ENCODE measurements at places on chromosomes 3 and 15. TPM values are rescaled to one million over a fixed set of nuclear protein-coding genes. Genes with fewer than 3 reads are reported as not detected.

DNA sequence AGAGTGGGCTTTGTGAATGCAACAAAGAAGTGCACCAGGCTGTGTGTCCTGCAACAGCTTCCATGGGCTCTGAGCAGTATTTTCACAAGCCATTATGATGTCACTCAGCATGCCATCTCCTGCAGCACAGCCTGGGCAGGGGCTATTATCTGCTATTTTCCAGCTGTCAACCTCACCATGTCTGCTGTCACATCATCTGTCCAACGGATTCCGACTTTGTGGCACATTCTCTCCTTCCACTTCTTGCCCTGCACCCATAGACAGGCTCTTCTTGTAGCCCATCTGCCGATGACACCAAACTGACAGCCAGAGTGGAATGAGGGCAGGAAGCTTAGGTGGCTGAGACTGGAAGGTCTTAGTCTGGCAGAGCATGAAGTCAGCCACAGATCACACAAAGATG lies 691.9 kb downstream of the NTRK3 start:
- no peak overlapping the region for H3K27ac ChIP-seq
- H3K4me1 ChIP-seq, result no peaks in the 10 kb centered on the region
- DNase-seq, result no peak
- H3K4me3 ChIP-seq, result no peak overlapping the region
- no peaks in the 10 kb centered on the region for H3K27me3 ChIP-seq
- no peaks in the 10 kb centered on the region for H3K36me3 ChIP-seq

GRCh38 chr15:83379579-83379959 lies 67.6 kb upstream of the SH3GL3 start:
- no peak overlapping the region for H3K4me3 ChIP-seq
- H3K27me3 ChIP-seq, result no peaks in the 10 kb centered on the region
- H3K27ac ChIP-seq, result no peak overlapping the region
- no peaks in the 10 kb centered on the region for H3K4me1 ChIP-seq
- H3K36me3 ChIP-seq, result no peaks in the 10 kb centered on the region

DNA sequence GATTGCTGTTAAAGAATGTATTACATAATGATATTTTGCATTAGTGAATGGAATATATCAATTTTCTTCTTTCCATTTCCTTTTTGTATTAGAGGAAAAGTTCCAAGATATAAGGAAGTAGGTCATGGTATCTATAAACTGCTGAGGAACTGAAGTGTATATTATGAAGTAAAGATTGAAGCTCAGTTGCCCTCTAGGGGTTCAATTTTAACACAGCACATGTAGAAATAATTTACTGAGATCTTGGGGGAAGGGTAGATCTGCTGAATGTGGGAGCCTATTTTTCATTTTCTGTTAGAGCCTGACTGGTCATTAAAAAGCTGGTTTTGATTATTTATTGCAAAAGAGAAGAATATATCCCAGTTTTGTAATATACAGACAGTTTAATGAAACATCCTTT lies 45.2 kb downstream of the CMC1 start:
- H3K27ac ChIP-seq, result no peak overlapping the region
- no peaks in the 10 kb centered on the region for H3K36me3 ChIP-seq

DNA sequence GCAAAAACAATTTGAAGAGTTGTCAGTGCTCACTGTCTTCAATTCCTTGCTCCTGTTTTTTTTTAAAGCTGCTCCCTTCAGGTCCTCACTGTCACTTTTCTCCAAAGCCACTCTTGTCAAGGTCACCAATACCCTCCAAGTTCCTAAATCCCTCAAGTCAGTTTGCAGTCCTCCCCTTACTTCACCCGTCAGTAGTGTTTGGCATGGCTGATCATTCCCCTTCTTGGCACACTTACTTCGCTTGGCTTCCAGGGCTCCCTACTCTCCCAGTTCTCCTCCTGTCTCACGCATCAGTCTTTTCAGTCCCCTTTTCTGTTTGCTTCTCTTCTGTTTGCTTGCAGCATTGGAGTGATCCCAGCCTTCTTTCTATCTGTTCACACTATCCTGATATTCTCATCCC lies 25.5 kb downstream of the PLCL2 start:
- no peak overlapping the region for H3K4me3 ChIP-seq
- H3K36me3 ChIP-seq, result no peaks in the 10 kb centered on the region
- DNase-seq, result no peak
- no peak overlapping the region for H3K27ac ChIP-seq

The GRAMD2A gene
- 0.85 TPM for total RNA-seq

GRCh38 chr15:90360746-90361145 lies 8.7 kb downstream of the ZNF774 start:
- no peak overlapping the region for H3K27ac ChIP-seq
- DNase-seq, result no peak
- no peak overlapping the region for H3K4me3 ChIP-seq
- H3K4me1 ChIP-seq, result peaks cover 14% of the 10 kb centered on the region
- no peaks in the 10 kb centered on the region for H3K36me3 ChIP-seq

The RHOV gene
- total RNA-seq, result not detected

The PLA2G4E gene
- total RNA-seq, result not detected

The COL6A6 gene
- total RNA-seq, result 0.14 TPM

The BBX gene
- 57.4 TPM for total RNA-seq

The FGF12 gene
- total RNA-seq, result not detected

The SLC38A3 gene
- total RNA-seq, result not detected

- H3K36me3 ChIP-seq, result no peaks in the 10 kb centered on the region
- H3K27ac ChIP-seq, result peak overlapping the region; percentile 85
- no peaks in the 10 kb centered on the region for H3K27me3 ChIP-seq
- no peak for DNase-seq
- H3K4me1 ChIP-seq, result peaks cover 11% of the 10 kb centered on the region
Measured at GRCh38 chr3:57006179-57006657, 54.2 kb upstream of the SPATA12 start.

The GDPGP1 gene
- 23.4 TPM for total RNA-seq

GRCh38 chr15:25784876-25785640 lies 78.1 kb downstream of the ATP10A start:
- no peak overlapping the region for H3K4me3 ChIP-seq
- H3K27ac ChIP-seq, result peak overlapping the region; percentile 65
- peaks cover 74% of the 10 kb centered on the region for H3K4me1 ChIP-seq

The PIERCE2 gene
- total RNA-seq, result not detected

- H3K27ac ChIP-seq, result peak overlapping the region; percentile 99
- no peaks in the 10 kb centered on the region for H3K36me3 ChIP-seq
- no peaks in the 10 kb centered on the region for H3K27me3 ChIP-seq
- peaks cover 66% of the 10 kb centered on the region for H3K4me1 ChIP-seq
- no peak for DNase-seq
Measured at GRCh38 chr3:188948997-188949389, 222.8 kb upstream of the TPRG1 start.

The SEMA6D gene
- total RNA-seq, result 15.3 TPM

The CLDN18 gene
- 7.3 TPM for total RNA-seq

DNA sequence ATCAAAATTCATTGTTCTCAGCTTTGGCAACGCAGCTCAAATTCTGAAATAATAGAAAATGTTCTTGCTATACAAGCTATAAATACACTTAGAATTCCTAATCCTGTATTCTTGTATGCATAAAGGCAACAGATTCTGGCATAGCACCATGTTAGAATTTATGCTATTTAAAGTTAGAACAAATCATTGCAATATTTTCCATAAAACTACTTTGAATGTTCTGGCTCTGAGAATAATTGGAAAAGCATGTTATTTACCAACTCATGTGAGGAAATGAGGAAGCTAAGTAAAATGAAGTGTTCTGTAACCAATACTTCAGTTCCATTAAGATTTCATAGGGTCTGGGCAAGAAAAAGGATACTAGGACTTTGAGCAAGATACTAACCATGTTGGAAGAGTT lies 888.9 kb downstream of the SQOR start:
- no peaks in the 10 kb centered on the region for H3K36me3 ChIP-seq
- H3K4me1 ChIP-seq, result no peaks in the 10 kb centered on the region
- H3K27ac ChIP-seq, result no peak overlapping the region

- H3K27ac ChIP-seq, result no peak overlapping the region
- no peaks in the 10 kb centered on the region for H3K36me3 ChIP-seq
- no peaks in the 10 kb centered on the region for H3K27me3 ChIP-seq
- peaks cover 16% of the 10 kb centered on the region for H3K4me1 ChIP-seq
Measured at GRCh38 chr3:42501681-42502428, 588 bp upstream of the VIPR1 start.

- H3K27me3 ChIP-seq, result no peaks in the 10 kb centered on the region
- no peak for DNase-seq
- no peaks in the 10 kb centered on the region for H3K4me1 ChIP-seq
Measured at GRCh38 chr15:62343397-62343796, 178.3 kb upstream of the C2CD4B start.

GRCh38 chr15:74920456-74920855 lies 13.8 kb upstream of the FAM219B start:
- DNase-seq, result no peak
- H3K4me3 ChIP-seq, result no peak overlapping the region
- peaks cover 37% of the 10 kb centered on the region for H3K36me3 ChIP-seq
- H3K27me3 ChIP-seq, result no peaks in the 10 kb centered on the region

- no peak overlapping the region for H3K4me3 ChIP-seq
- no peak overlapping the region for H3K27ac ChIP-seq
- H3K36me3 ChIP-seq, result no peaks in the 10 kb centered on the region
- no peaks in the 10 kb centered on the region for H3K4me1 ChIP-seq
Measured at GRCh38 chr3:5072100-5072816, 49.8 kb upstream of the ARL8B start.

The CCR8 gene
- total RNA-seq, result not detected

The COL7A1 gene
- total RNA-seq, result 26.7 TPM

The SPRED1 gene
- total RNA-seq, result 49.5 TPM

DNA sequence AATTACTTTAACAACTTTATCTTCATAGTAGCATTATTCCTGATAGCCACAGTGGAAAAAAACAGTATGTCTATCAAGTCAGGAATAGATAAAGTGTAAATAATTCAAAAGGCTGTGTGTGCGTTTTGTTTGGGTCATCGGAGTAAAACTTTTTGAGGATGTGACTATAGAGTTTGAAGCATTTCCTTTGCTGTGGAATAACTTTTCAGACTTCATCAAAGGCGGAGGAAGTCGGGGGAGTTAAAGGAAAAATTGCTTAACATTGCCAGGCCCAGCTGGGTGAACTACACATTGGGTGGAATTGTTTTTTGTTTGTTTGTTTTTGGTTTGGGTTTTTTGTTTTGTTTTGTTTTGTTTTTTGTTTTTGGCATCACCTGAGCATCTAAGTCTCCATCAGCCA lies 70.4 kb upstream of the CRTC3 start:
- no peaks in the 10 kb centered on the region for H3K27me3 ChIP-seq
- DNase-seq, result no peak
- peaks cover 28% of the 10 kb centered on the region for H3K36me3 ChIP-seq
- peak overlapping the region; percentile 54 for H3K27ac ChIP-seq
- H3K4me3 ChIP-seq, result no peak overlapping the region

DNA sequence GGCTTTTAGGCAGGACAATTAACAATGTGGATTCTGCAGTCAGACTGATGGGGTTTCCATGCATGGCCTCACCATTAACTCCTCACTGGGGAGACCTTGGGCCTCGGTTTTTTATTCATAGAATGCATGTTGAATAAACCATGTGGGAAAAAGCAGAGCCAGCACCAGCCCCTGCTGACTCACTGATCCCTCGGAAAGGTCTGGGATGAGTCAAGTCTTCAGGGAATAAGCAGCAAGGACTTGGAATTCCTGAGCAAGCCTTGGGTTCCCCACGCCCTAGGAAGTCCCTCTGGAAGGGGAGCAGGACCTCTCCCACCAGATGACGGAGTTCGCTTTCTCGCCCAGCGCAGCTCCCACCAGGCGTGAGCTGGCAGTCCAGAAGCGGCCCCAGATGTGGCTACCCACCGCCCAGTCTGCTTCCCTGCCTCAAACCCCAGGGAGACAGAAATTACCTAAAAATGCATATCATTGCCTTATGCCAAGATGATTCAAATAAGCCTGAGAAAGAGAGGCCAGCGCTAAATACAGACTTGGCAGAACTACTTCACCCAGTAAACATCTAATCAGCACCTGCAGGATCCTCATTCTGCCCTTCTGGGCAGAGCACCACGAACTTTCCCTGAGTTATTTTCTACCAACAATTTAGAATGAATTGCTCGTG lies 45.4 kb downstream of the BTD start:
- H3K27ac ChIP-seq, result peak overlapping the region; percentile 74
- no peaks in the 10 kb centered on the region for H3K27me3 ChIP-seq
- peak; percentile 40 for DNase-seq
- H3K36me3 ChIP-seq, result no peaks in the 10 kb centered on the region
- H3K4me3 ChIP-seq, result peak overlapping the region; percentile 50

GRCh38 chr3:17052363-17052762 lies 167.6 kb downstream of the PLCL2 start:
- DNase-seq, result no peak
- H3K4me1 ChIP-seq, result peaks cover 9% of the 10 kb centered on the region
- H3K27me3 ChIP-seq, result no peaks in the 10 kb centered on the region
- no peak overlapping the region for H3K4me3 ChIP-seq
- H3K27ac ChIP-seq, result no peak overlapping the region

DNA sequence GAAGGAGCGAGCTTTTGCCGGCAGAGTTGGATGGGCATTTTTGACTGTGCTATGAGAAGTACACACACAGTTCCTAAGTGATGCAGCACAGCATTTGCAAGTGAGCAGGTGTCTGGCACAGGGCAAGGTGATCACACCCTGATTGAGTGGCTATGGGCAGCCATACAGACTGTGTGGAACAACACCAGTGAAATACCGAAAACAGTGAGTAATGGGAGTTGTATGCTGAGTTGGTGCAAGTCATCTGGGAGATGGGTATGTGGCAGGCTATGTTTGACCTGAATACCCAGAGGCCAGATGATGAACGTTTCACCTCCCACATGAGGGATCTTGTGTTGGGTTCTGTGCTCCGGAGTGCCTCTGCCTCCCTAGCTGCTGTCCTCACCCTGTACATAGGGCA lies 53.5 kb upstream of the TIPARP start:
- no peak for DNase-seq
- peaks cover 2% of the 10 kb centered on the region for H3K4me1 ChIP-seq
- no peaks in the 10 kb centered on the region for H3K27me3 ChIP-seq
- H3K4me3 ChIP-seq, result no peak overlapping the region
- H3K27ac ChIP-seq, result no peak overlapping the region

The FBXO40 gene
- total RNA-seq, result not detected

DNA sequence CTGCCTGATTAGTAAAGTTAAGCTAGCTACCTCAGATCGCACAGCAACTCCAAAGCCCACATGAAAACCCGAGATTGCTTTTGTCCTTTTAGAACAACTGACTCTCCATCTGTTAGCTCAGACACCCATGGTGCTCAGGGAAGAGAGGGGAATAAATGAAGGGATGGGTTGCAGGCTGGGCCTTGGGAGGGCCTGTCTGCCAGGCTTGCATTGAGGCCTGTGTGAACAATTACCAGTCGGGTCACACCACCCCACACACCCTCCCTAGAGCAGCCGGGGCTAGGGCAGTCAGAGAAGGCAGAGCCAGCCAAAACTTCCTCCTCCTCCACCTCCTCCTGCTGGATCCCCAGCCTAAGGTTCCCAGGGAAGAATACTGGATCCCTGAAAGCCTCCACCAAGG lies 8.8 kb upstream of the PRKAR2A start:
- peaks cover 6% of the 10 kb centered on the region for H3K4me1 ChIP-seq
- H3K27ac ChIP-seq, result no peak overlapping the region
- H3K36me3 ChIP-seq, result peaks cover 22% of the 10 kb centered on the region
- no peak overlapping the region for H3K4me3 ChIP-seq
- no peak for DNase-seq
- no peaks in the 10 kb centered on the region for H3K27me3 ChIP-seq

GRCh38 chr3:35746492-35746891 lies 107.2 kb downstream of the ARPP21 start:
- no peak for DNase-seq
- no peaks in the 10 kb centered on the region for H3K4me1 ChIP-seq
- H3K27ac ChIP-seq, result no peak overlapping the region
- H3K36me3 ChIP-seq, result no peaks in the 10 kb centered on the region
- no peak overlapping the region for H3K4me3 ChIP-seq

The GOLGA8A gene
- 48.6 TPM for total RNA-seq

GRCh38 chr15:77470235-77470634 lies 49.5 kb downstream of the HMG20A start:
- DNase-seq, result no peak
- H3K27ac ChIP-seq, result no peak overlapping the region
- H3K4me3 ChIP-seq, result no peak overlapping the region
- peaks cover 22% of the 10 kb centered on the region for H3K36me3 ChIP-seq
- no peaks in the 10 kb centered on the region for H3K27me3 ChIP-seq
- no peaks in the 10 kb centered on the region for H3K4me1 ChIP-seq
